ENCODE measurements at places on chromosomes 2 and 18.

GRCh38 chr2:102540882-102541281 is 67.9 kb downstream of the SLC9A4 start:
- no peak for DNase-seq

DNA sequence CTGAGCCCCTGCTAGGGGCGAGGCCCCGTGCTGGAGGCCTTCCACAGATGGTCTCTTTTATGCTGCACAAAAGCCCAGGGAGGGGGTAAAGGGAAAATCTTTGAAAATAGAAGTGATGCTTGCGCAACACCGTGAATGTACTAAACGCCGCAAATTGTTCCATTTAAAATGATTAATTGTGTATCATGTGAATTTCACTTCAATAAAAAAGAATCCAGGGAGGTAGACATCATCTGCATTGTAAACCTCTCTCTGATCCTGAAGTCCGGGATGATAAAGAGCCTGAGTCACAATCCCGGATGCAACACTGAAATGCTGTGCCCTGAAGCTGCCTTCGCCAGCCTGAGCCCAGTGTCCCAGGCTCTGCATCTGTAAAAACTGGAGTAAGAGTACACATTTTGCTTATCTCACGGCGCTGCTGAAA is 107.7 kb upstream of the PPP1CB start:
- DNase-seq = no peak

DNA sequence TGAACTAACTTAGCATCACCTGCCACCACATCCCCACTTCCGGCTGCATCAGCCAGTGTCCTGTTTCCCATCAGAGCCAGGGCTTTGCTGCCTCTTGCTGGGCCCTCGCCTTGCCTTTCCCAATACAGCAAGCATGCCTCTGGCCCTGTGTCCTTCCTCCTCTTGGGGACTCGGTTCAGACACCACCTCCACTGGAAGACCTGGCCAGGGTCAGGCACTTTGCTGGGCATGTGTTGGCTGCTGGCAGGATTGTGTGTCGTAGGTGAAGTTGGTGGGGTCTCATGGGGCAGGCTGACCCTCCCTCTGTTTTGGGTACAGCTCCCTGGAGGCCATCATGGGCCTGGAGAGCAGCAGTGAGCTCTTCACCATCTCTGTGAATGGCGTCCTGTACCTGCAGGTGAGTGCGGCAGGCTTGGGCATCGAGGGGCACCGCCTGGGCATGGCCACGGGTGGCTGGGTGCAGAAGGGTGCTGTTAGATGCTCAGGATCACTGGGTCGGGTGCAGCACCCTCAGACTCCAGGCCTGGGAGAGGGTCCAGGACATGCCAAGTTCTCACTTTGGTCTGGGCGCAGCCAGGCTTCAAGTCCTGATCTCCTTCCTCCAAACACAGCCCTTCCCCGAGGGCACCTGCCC is 6.6 kb downstream of the ERFE start:
- no peak for DNase-seq

DNA sequence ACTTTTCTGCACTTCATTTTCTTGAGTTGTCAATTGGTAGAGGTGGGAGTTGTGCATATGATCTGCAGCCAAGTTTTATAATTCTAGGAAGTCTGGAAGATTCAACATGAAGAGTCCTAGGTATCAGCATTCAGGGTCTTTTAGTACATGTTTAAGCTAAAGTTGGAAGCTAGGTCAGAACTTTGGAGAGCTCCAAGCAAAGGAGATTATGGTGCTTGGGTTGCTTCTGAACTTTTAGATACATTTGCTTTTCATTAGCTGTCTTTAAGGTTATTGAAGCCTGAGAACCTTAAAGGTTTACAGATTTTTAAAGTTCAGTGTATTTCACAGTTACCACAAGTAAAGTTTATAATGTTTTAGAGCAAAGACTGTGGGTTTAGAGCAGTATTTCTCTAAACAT is 85.5 kb downstream of the EPC2 start:
- DNase-seq = no peak

DNA sequence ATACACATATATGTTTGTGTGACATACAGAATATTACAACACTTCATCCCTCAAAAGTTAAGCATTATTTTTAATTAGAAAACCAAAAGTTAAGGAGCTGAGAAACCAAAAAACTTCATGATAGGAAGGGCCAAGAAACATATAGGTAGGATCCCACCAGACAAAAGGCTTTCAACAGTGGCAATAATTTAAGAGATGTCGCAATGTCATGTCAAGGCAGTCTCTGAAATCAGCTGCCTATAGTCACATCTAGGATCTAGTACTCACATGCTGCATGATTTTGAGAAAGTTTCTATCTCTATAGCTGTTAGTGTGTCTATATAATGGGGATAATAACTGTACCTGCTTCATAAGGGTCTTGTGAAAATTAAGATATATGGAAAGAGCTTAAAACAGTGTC is 72.7 kb downstream of the SPIRE1 start:
- no peak for DNase-seq
